Stimulated activated CD8-positive, alpha-beta memory T cell treated with anti-CD3 and anti-CD28 coated beads, Interleukin-15, amount 100 ng/mL, for 4 hours (primary cell): ENCODE measurements at places on chromosomes 3 and 15.

DNA sequence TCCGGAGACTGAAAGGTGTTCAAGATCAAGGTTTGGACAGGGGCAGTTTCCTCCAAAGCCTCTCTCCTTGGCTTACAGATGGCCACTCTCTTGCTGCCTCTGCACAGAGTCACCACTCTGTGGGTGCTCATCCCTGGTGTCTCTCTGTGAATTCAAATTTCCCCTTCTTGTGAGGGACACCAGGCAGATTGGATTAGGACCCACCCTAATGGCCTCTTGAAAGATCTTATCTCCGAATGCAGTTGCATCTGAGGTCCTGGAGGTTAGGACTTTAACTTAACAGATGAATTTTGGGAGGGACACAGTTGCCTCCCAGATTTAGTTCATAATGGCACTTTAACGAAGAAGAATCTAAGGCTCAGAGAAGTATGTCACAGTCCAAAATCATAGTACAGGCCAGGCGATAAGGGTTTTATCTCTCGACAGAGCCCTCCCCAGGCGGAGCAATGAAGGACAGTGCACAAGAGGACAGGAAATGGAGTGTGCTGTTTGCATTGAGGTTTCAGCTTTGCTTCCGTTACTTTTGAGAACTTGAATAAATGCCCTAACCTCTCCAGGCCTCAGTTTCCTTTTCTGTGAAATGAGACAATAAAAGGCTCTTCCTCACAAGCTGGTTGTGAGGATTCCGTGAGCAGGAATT lies 38.9 kb upstream of the KIF23 start:
- DNase-seq = no peak

GRCh38 chr15:101310508-101310907 lies 15.5 kb upstream of the SNRPA1 start:
- DNase-seq = no peak

DNA sequence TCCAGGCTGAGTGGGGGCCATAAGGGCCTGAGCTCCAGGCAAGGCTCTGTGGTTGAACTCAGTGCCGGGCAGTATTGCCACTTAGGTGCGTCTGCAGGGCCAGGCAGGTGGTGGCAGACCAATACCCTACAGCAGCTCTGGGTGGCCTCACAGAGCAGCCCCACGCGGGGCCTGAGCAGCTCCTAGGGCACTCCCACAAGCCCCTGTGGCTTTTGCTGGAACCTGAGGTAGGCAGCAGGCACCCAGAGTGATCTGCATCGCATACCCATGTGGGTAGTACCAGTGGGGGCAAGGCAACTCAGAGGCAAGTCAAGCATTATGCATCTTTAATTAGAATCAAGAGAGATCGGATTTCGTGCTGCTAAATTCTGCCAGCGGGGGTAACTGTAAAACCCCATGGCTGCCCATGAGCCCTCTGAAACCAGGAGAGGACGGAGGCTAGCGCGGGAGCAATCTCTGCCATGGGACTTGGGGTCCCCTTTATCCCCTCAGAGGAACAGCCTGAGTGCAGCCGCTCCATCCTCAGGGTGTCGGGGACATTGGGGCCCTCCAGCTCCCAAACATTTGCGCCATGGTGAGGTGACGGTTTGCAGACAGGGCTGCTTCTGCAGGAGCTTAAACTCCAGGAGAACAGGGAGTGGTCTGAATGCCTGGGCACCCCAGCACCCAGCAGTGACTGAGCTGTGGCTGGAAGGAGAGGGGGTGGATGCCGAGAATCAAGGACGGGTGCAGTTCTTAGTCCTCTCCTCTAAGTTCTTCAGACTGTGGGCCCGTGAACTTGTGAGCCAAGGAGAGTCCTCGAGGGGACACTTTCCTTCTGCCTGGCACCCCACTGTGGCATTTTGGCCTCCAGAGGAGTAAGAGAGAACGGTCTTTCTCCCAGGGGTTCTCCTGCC lies 62.4 kb upstream of the PCSK6 start:
- DNase-seq = no peak

DNA sequence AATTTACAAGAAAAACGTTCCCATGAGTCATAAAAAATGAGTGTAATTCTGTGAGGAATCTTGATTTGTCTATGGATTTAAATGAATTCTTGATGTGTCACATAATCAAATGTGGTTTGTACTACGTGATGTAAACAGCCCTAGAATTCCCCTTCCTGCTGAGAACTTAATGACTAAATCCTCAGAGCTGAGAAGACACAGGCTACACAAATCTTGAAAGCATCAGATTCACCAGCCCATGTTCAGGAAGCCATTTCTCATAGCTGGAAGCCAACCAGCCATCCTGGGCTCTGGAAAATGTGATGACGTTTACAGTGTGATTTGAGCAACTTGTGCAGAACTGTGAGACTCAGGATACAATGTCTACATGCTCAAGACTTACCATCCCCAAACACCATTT lies 193.7 kb upstream of the MME start:
- no peak for DNase-seq

GRCh38 chr3:55169608-55170072 lies 241.8 kb upstream of the LRTM1 start:
- no peak for DNase-seq

- no peak for DNase-seq
Measured at GRCh38 chr15:56495053-56495452, 30.1 kb upstream of the MNS1 start.

DNA sequence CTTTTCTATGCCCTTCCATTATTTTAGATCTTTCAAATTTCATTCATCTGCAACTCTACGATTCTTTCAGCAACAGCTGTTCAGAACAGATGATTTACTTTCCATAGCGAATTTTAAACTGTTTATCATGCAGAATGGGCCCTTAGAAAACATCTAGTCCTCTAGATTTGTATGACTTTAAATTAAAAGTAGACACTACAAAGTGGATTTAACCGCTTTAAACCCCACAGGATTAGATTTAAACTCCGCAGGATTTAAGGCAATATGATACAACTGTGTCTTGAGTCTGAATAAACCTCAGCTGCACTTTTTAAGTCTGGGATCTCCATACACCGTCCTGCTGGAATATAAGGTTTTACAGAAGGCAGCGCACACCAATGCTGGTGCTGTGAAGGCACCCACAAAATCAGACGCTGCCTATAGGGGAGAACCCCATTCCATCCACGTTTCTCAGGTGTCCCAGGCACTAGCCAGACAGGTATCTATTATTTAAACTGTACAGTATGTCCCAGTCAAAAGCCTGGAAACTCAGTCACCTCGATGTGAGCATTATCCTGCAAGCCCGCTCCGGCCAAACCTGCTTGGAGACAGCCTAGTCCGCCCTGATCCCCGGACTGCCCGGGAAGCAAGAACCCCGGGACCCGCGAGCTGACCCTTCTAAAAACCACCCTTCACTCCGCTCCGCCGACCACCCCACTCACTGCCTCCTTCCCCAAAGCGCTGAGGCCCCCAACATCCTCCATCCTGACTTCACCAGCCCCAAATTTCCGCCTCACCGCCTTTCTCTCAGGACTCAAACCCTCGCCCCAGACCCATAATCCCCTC lies 768 bp downstream of the ANO10 start:
- no peak for DNase-seq

GRCh38 chr3:181622365-181622764 lies 89.4 kb upstream of the SOX2 start:
- no peak for DNase-seq

- DNase-seq = no peak
Measured at GRCh38 chr15:94615688-94616087, 384.3 kb downstream of the MCTP2 start.
